LNCaP clone FGC (cell line): ENCODE measurements at places on chromosomes 2 and 18.

DNA sequence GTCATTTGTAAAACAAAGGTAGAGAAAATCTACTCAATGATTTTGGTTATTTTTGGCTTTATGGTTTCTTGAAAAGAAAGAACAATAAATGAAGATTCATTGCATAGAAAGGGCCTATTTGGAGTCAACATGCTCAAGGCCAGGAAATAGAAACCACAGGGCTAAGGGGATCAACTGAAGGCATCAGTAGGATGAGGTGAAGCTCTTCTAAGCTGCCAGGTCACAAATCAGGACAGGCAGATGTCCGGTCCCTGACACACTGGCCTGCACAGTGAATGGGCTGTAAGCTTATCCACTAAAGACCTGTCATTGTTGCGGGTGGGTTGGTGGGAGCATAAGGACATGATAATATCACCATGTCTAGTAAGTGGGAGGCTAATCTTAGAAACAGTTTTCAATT is 31.6 kb upstream of the RNF138 start:
- DNase-seq = no peak

GRCh38 chr2:73739101-73739500 is 2.0 kb upstream of the TPRKB start:
- DNase-seq = peak; percentile 83

DNA sequence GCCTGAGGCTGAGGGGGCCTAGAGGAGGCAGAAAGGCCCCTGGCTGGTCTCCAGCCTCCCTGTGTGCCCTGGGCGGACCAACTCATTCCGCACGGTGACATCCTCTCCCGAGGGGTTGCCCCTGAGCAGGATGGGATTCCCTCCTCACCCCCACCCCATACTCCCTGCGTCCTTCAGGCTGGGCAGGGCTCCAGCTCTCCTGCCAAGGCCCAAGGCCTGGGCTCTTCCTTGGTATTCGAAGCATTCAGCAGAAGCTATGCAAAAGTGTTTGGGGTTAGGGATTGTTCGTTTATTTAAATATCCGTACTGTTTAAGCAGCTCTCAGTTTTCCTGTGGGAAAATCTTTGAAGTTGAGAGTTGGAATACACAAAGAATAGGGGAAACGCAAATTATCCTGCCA is 113.1 kb upstream of the RAB12 start:
- no peak for DNase-seq

- DNase-seq = no peak
Measured at GRCh38 chr2:32446369-32446768, 89.5 kb downstream of the BIRC6 start.

GRCh38 chr18:47587587-47587986 is 336.1 kb upstream of the SKOR2 start:
- peak; percentile 87 for DNase-seq

- DNase-seq = peak; percentile 35
Measured at GRCh38 chr18:25503567-25504081, 151.7 kb upstream of the ZNF521 start.

DNA sequence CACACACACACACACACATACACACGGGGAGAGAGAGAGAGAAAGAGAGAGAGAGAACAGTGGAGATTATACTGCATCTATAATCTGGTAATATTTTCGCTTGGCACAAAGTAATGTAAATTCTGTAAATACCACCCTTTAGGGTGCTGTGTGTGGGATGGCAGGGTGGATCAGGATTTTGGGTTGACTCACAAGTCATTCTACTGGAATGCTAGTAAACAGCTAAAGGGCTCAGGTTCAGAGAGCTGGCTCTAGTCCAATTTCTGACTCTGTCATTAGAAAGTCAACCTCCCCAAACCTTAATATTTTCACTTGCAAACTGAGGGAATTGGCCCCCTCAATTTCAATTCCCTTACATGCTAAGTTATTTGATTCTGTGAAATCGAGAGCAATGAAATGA is 308.3 kb downstream of the TSN start:
- no peak for DNase-seq

DNA sequence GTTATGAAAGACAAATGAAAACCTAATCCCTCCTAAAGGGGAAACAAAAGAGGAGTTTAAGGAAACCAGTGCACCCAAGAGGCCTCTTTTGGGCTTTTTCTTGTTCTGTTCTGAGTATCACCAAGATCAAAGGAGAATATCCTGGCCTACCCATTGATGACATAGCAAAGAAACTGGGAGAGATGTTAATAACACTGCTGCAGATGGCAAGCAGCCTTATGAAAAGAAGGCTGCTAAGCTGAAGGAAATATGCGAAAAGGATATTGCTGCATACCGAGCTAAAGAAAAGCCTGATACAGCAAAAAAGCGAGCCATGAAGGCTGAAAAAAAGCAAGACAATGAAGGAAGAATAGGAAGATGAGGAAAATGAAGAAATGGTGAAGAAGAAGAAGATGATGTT is 23.6 kb upstream of the STAT4 start:
- DNase-seq = no peak

- no peak for DNase-seq
Measured at GRCh38 chr2:67216881-67217280, 180.3 kb upstream of the ETAA1 start.

DNA sequence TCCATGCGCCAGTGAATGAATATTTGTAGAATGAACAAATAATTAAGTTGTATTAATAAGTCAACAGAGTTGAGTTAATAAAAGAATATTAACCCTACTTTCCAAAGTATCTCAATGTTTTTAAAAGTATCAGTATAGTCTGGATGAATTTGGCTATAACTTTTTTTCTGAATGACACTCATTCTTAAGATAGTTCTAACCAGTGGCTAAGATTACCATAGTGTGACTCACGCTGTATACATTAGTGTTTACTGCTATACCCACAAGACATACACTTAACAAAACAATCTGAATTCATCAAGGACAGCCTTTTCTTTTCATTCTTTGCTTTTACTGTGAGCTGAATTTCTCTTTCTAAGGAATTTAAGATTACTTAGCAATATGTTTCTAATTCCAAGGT is 77.0 kb upstream of the PDE1A start:
- no peak for DNase-seq
